HS-27A (cell line): ENCODE measurements at places on chromosomes 11 and 22.
A peak's percentile ranks its signal among the peaks of the same experiment; 100 is the strongest.

DNA sequence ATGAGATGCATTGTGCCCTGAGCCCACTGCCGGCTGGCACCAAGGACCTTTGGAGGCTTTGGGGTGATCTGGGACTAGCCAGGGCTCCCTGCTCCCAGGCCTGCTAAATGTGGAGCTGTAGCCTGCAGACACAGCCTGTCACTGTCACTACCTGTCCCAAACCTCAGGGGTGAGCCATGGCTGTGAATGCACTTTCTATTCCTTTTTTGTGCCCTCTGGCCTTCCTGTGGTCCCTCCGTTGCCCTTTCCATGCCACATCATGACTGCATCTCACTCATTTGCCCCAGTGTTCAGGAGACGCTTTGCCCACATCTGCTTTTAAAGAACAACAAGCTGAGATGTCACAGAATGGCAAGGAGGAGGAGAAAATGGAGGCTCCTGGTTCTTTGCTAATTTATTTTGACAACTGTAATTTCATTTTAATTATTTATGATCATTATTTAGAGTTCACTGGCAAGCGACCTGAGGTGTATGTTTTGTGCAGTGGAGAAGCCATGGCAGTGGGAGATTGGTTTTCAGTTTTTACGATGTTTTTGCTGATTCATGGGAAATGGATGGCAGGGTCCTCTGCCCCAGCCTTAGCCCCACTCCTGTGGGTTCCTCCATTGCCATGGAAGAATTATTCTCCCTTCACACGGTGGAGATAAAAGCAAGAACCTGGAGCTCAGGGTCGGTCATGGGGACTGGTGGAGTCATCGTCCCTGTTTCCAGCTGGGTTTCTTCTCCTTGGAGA is 69.2 kb downstream of the TSPAN18 start:
- no peak for DNase-seq

GRCh38 chr11:128669506-128670270 is 24.2 kb upstream of the FLI1 start:
- DNase-seq: no peak

DNA sequence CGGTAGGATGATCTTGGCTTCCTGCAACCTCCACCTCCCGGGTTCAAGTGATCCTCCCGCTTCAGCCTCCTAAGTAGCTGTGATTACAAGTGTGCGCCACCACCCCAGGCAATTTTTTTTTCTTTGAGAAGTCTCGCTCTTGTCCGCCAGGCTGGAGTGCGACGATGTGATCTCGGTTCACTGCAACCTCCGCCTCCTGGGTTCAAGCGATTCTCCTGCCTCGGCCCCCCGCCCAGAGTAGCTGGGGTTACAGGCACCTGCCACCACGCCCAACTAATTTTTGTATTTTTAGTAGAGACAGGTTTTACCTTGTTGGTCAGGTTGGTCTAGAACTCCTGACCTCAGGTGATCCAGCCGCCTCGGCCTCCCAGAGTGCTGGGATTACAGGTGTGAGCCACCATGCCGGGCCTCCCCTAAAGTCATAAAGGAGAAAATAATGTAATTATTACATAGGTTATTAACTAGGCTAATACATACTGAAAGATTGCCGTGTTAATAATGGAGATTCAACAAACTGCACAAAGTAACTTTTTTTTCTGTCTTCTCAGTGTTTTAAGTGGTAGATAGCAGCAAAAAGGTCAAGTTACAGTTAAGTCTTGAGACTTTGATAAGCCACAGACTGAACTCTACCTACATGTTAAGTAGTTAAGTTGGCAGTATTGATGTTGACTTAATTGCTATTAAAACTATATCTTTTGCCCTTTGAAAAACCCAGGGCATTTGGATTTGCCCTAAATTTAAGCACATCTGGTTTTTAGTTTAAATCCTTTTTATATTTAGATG is 3.9 kb downstream of the CAPRIN1 start:
- no peak for DNase-seq

DNA sequence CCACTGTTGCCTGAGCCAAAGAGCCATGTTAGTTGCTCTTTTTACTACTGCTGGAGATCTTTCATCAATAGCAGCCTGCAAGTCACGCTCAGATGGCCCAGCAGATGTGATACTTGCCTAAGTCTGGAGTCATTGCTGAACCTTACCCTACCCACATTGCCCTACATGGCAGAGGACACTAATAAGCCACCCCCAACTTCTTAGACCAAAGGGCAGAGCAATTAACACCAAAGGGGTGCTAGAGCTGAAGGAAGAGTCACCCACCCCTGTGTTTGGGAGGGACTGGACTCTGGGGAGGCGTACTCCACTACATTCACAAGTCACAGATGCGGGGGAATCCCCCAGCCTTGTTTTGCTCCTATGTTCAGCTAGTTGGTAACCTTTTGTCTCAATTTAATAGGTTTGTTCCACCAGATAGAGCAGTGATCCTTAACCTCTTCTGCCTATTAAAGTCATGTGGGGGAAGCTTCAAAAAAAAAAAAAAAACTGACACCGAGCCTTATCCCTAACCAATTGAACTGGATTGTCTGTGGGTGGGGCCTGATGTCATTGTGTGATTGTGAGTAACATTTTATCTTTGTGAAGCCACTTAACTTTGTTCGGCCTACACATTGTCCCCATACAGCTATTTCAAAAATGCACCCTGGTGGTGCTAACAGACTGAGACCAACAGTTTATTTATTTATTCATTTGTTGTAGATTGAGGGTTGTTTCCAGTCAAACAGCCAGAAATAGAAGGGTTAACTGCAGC is 13.1 kb downstream of the ADM start:
- DNase-seq: no peak

GRCh38 chr11:46120346-46121300 is 631 bp downstream of the PHF21A start:
- DNase-seq: peak; percentile 69

- no peak for DNase-seq
Measured at GRCh38 chr22:29528144-29528543, 25.4 kb downstream of the THOC5 start.

- no peak for DNase-seq
Measured at GRCh38 chr11:124467381-124467927, 22.0 kb upstream of the OR8B8 start.

DNA sequence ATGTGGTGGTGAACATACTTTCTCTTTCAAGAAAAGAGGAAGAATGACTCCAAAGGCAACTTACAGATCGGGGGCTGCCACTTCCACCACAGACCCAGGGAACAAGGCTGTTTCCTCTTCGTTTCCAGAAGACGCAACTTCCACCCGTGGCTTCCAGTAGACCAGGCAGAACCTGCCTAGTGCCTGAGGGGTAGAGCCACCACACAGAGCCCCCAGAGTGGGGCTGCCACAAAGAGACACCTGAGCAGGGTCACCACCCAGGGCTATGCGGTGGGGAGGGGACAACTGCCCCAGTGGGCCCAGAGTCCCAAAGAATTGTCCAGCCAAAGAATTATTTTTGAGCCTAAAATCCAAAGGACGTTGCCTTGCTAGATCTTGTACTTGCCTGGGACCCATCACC is 16.7 kb upstream of the PHF21B start:
- no peak for DNase-seq

GRCh38 chr22:42080287-42080686 is 787 bp downstream of the SMDT1 start:
- no peak for DNase-seq

DNA sequence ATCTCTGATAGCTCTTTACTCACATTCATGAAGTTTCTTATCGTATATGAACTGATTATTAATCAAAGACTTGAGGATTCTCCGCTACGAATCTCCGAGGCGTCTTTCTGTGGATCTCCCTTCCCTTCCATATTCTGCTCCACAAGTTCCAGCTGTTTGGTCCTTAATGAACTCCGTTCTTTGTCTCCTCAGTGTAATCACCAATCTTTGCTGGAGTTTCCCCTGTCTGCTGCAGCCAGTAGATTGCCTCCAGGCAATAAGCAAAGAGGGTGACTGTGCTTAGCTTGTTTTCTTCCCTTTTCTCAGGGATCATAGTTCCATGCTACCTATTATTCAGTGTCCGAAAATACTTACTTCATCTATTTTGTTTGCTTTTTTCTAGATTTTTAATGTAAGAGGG is 169.6 kb upstream of the FOLH1 start:
- DNase-seq: no peak
